Stimulated activated CD8-positive, alpha-beta memory T cell treated with anti-CD3 and anti-CD28 coated beads, Interleukin-15, amount 100 ng/mL, for 4 hours (primary cell): ENCODE measurements at places on chromosomes 5 and 9.

DNA sequence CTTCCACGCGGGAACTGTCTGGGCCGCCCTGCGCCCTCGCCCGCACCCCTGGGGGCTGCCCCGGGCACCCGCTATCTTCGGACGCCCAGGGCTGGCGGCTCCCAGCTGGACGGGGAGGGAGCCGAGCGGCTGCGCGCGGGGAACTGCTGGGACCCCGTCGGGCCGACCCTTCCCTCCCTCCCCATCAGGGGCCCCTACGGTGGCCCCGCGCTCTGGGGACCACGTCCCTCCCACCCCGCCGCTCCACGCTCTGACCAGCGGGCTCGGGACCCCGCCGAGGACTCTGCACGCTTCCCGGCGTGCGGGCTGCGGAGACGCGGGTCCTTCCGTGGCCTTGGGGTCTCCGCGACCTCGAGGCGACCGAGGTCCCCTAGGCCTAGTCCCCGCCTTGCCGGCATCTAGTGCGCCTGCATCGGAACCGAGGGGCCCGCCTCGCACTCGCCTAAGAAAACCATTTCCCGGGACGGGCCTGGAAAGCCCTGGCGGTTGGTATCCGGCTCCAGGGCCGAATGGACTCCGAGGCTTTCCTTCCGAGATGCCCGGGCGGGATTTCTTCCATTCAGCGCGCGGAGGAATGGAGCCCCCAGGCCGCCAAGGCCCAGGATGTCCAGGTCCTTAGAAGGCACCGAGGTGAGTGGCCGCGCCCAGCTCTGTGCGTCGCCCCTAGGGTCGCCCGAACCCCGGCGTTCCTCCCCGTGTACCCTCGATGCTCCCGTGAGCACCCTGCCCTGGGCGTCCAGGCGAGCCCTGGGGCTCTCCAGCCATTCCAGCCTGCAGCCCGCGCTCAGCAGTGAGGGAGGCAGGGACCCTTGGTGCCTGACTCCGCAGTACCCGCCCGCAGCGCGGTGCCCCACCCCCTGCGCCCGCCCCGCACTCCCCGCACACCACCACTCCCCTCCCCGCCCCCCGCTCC is 705 bp upstream of the SLC6A3 start:
- DNase-seq: no peak

DNA sequence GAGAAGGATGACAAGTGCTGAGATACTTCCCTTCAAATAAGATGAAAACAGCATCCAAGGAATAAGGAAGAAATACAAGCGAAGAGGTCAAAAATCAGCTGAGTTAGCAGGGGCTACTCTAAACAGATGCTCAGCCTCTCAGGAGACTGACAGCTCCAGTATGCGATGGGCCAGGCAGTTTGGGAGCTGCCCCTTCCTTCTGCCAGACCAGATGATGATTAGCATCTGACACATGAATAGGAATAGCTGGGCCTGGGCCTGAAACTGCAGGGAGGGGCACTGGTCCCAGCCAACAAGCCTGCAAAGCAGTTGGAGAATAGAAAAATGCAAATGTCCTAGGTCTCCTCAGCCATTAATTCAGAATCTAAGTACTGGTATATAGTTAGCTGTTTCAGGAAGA is 13.1 kb upstream of the MAP3K1 start:
- no peak for DNase-seq

DNA sequence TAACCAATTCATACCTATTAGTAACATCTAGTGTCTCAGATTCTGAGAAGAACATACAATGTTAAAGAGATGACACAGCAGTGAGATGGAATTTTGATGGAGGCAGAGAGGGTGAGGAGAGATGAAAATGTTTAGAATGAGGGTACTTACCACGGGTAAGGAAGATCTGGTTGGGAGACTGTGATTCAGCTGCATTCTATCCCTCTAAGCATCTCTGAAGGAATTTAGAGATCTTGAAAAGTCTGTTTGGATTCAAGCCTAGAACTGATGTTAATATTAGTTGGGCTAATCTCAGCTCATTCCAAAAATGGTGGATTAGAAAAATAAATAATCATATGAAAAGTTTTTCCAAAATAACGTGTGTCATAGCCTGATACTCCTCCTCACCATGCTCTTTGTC is 191.5 kb upstream of the CLINT1 start:
- no peak for DNase-seq

DNA sequence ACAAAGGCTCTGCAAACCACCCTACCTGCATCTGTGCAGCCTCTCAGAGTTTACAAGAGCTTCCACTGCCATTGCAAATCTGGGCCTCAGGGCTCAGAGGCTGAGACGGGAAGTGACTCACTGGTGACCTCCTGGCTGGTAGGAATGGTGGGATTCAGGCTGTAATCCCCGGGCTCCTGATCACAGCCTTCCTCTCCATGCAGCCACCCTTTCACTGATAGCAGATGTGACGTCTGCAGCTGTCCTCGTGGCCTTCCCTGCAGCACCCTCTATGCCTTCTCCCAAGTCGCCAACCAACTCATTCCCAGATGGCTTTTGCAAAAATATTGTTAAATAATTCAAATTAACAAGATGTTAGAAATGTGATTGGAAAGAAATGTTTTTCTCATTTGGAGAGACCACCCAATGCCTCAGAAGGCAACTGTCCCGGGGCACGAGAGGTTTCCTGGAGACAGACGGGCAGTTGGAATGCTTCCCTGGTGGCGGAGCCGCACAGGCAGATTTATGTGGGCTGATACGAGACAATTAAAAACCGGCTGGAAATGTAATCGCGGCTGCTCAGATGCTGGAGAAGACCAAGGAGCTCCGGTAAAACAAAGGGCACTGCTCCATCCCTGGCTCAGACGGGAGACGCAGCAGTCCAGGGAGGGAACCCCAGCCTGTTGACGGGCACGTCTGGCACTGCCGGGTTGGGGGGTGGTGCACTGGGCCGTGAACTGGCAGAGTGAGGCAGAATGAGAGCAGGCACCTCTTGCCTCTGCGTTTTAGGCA is 34.4 kb upstream of the SLC25A51 start:
- no peak for DNase-seq

DNA sequence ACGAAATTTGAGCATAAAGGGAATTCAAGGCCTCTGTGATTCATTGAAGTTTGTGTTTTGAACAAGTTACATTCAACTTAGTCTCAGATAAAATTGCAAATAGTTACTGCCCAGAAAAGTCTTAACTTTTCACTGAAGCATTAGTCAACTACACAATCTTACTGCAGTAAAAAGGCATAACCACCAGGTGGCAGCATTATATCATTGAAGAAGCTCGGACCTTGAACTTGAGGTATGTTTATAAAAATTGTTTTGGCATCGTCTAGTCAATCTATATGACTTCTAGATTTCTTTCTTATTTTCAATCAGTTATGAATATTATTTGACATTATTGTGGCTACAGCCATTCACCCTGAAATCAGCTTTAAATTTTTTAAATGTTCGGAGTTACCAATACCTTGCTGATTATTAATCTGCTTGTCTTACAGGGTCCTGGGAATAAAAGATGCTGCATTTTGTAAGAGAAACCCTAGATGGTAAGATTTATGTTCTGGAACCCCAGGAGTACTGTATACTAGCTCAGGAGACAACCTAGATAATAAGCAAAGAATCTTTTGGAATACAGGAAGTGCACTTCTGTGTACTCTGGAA is 83.9 kb upstream of the GRAMD2B start:
- no peak for DNase-seq

GRCh38 chr5:91179018-91179417 is 204.1 kb downstream of the ARRDC3 start:
- no peak for DNase-seq

GRCh38 chr9:468766-469426 is 254.2 kb downstream of the DOCK8 start:
- no peak for DNase-seq

DNA sequence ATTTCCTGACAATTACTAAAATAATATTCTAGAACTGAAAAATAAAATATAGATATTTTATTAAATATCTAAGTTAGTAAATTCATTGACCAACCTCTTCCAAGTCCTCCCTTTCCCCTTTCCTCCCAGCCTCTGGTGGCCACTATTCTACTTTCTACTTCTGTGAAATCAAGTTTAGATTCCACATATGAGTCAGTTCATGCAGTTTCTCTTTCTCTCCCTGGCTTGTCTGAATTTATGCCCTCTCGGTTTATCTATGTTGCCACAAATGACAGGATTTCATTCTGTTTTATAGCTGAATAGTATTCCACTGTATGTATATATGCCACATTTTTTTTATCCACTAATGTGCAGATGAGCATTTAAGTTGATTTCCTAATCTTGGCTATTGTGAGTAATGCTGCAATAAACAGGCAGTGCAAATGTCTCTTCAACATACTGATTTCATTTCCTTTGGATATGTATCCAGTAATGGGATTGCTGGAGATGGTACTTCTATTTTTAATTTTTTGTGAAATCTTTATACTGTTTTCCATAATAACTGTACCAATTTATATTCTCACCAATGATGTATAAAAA is 52.3 kb downstream of the WDR36 start:
- no peak for DNase-seq

GRCh38 chr5:135920199-135920598 is 24.6 kb upstream of the IL9 start:
- DNase-seq: no peak

- DNase-seq: no peak
Observed at GRCh38 chr5:81249240-81249639, 16.1 kb downstream of the CKMT2 start.

DNA sequence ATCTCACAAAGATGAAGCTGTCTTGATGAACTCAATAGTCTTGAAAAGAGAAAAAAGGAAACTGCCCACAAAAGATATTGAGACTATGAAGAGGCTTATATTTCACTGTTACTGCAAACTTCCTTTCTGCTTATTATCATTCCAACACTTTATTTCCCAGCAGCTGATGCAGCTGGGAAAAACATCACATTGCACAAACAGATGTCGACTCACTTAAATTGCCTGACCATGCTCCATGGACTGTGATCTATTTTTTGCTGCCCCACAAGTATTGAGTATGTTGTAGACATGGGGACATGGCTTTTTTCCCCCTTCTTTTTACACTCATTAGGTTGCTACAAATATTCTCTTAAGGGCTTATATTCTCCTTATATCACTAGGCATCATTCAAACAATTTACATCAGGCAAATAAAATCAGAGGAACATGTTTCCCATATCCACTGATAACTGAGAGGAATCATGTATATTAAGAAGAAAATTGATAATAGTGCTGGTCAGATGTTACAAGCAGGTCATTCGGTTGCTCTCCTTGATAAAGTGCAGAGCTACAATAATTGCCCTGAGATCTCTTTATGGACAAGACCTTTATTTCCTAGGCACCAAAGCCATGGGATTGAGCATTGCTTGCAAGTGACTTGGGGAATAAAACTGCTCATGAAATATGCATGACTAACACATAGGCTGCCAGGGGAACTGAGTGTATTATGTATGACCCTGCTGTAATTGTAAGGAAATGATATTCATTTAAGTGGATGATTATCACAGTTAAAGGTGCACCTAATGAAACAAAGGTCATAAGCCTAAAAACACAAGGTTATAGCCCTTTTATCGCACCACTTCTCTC is 509.9 kb downstream of the ZNF608 start:
- DNase-seq: no peak

DNA sequence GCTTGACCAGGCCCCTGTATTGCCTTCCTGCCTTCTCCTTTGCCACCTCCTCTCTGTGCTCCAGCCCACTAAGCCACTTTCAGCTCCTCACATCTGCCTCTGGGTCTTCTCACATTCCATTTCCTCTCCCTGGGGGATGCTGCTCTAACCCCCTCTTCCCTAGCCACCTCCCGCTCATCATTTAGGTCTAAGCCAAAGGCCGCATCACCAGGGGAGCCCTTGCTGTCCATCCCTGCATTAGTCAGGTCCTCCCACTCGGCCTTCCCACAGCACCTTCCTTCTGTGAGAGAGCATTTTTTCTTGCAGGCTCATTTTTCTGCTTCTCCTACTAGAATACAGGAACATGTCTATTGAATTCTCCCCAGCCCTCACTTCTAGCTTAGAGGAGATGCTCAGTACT is 72.6 kb upstream of the GALNT10 start:
- no peak for DNase-seq

- DNase-seq: no peak
Observed at GRCh38 chr5:74030821-74031220, 404.8 kb downstream of the ARHGEF28 start.

- no peak for DNase-seq
Observed at GRCh38 chr5:127609011-127609410, 39.9 kb upstream of the CTXN3 start.

- no peak for DNase-seq
Observed at GRCh38 chr9:124040935-124041816, 29.6 kb downstream of the LHX2 start.

- no peak for DNase-seq
Observed at GRCh38 chr5:66602621-66603020, 6.4 kb downstream of the MAST4 start.

- DNase-seq: no peak
Observed at GRCh38 chr5:165138236-165138635, 1632.8 kb downstream of the MAT2B start.

GRCh38 chr5:141077826-141078225 is 16.6 kb upstream of the PCDHB2 start:
- no peak for DNase-seq
